ENCODE measurements at places on chromosomes 12 and 14.

DNA sequence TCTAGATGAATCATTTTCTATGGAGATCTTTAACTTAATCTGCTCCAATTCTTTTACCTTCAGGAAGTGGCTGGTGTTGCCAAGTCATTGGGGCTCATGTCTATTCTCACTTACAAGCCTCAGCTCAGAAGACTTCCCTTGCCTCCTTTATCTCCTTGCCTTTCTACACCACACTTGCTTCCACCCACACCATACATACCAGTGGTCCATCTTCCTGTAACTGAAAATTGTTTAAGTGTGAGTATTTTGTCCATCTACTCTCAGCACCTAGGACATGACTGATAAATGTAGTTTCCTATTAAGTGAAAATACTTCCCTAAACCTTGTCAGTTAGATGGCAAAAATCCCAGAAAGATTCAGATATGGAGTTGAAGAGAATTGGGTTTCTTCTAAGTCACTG is 199.7 kb upstream of the CPNE8 start:
- DNase-seq, result no peak

GRCh38 chr12:131093971-131094830 is 140.5 kb downstream of the ADGRD1 start:
- no peak for DNase-seq

- DNase-seq, result peak; percentile 14
These were observed 1.9 kb downstream of the DUSP16 start for GRCh38 chr12:12560587-12561370.

GRCh38 chr12:28610401-28611114 is 420.3 kb downstream of the CCDC91 start:
- no peak for DNase-seq

- DNase-seq, result no peak
These were observed 408.2 kb downstream of the AEBP2 start for GRCh38 chr12:19847294-19848059.

DNA sequence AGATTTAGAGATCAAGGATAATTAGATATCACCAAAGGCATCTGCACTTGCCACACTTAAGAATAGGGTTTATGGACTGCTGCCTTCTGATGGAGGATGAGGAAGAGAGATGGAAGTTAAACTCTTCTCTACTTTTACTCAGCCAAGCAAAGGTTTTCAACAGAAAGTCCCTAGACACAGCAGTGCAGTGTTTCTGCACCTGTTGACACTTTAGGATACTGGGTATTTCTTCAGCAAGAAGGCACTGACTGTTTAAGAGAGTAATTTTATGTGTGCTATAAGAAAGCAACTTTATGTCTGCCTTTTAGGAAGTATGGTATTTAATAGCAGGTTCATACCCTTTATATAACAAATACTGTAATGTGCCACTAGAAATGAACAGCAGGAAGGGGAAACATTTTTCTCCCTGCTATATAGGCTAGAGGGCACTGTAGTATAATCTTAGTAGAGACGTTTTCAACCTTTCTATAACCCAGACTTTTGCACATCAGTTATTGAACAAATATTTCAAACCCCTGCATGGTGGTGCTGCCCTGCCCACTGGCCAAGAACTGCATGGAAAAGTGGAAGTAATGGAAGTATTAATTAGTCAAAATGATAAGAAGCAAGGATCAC is 225.0 kb upstream of the GRIP1 start:
- no peak for DNase-seq

- no peak for DNase-seq
These were observed 5.7 kb upstream of the C14orf93 start for GRCh38 chr14:23015618-23016017.

- no peak for DNase-seq
These were observed 1.1 kb upstream of the MTA1 start for GRCh38 chr14:105418269-105419194.

- DNase-seq, result no peak
These were observed 24.9 kb downstream of the RIN3 start for GRCh38 chr14:92538412-92538985.

- no peak for DNase-seq
These were observed 723 bp downstream of the SIVA1 start for GRCh38 chr14:104753528-104754212.

All from stimulated activated CD8-positive, alpha-beta memory T cell treated with anti-CD3 and anti-CD28 coated beads, Interleukin-2, amount 100 ng/mL, for 1 hour (primary cell).